ENCODE measurements at places on chromosomes 11 and 22.

DNA sequence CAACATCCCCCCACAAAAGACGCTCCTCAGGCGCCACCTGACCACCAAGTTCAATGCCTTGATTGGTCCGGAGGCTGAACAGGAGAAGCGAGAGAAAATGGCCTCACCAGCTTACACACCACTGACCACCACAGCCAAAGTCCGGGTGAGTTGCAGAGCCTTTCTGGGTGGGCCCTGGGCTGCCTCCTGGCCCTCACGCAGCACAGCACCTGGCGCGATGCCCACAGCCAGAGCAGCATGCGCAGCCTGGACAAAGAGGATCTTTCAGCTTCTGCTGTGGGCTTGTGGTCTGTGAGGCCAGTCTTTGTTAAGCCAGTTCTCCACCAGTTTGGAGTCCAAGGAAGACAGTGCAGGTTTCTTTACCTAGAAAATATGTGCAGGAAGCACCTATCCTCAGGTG lies 21.6 kb downstream of the CYB5R2 start:
- no peak for DNase-seq

DNA sequence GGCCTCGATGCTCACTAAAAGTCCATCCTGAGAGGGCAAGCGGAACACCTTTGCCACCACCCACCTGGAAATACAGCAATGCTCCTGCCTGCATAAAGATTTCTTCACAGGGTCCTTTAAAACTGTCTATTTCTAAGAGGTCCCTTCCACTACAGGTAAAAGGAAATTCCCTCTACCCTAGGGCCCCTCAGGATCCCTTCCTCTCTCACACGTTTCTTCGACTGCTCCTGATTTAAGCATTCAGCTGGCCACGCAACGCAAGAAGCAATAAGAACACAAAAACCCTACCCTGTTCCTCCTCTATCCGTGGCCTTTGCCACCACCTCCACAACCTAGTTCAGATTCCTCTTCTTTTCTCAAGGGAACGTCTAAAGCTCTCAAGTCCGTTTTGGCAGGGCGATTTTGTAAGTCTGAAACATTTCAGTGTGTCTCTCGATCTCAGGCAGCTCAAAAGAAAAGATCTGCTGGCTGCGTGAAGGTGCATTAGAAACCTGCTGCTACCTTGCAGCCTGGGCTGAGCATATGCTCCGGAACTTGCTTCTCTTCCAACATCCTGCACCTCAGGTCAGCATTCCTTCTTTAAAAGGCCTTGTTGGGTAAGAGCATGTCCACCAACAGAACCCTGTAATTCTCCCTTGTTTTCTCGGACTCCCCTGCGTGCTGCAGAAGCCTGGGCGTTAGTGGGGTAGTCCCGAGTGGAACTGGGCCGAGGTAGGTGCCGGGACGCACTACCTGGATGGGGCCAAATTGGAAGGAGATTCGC lies 1.6 kb downstream of the LGR4 start:
- DNase-seq, result no peak

GRCh38 chr11:113628912-113629311 lies 77.2 kb downstream of the TMPRSS5 start:
- no peak for DNase-seq

DNA sequence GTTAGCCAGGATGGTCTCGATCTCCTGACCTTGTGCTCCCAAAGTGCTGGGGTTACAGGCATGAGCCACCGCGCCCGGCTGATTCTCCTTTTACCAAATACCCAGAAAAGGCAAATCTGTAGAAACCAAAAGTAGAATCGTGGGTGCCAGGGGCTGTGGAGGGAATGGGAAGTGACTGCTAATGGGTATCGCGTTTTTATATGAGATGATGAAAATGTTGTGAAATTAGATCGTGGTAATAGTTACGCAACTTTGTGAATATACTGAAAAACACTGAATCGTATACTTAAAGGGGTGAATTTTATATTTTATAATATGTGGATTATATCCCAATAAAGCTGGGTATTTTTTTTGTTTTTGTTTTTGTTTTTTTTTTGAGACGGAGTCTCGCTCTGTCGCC lies 48.2 kb upstream of the CREB3L1 start:
- DNase-seq, result no peak

GRCh38 chr11:80542704-80543103 lies 1101.9 kb upstream of the TENM4 start:
- no peak for DNase-seq

DNA sequence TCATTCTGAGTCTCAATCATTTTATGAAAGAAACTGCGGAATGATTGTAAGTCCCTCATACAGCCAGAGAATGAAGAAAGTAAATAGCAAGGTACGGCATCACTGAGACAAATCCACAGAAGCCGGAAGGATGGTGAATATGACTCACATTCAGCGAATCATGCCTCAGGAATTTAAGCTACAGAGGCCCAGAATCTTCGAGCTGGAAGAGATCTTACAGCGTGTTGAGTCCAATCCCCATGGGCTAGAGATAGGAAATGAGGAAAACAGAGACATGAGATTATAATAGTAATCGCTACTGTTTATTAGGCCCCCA lies 173.2 kb downstream of the KIF18A start:
- DNase-seq, result no peak

DNA sequence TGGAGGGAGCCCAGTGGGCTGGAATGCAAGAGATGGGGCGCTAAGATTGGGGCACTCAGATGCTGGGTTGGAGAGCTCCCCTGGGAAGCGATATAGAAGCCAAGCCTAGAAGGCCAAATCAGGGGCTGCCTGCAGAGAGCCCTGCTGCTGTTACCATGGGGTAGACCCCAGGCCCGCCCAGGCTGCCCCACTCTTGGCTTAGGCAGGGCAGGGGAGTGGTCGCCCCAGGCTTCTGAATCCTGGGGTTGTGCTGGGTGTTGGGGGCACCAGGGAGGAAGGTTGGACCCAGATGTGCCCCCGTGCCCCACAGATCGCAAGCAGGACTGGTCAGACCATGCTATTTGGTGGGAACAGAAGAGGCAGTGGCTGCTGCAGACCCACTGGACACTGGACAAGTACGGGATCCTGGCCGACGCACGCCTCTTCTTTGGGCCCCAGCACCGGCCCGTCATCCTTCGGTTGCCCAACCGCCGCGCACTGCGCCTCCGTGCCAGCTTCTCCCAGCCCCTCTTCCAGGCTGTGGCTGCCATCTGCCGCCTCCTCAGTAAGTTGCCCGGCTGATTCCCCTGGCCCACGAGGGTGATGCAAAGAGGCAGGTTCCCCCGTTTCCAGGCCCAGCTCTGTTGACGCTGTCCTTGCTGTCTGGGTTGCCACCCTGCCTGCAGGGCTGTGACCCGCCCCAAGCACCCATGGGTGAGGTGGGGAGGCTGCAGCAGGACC lies 3.9 kb downstream of the FERMT3 start:
- no peak for DNase-seq

DNA sequence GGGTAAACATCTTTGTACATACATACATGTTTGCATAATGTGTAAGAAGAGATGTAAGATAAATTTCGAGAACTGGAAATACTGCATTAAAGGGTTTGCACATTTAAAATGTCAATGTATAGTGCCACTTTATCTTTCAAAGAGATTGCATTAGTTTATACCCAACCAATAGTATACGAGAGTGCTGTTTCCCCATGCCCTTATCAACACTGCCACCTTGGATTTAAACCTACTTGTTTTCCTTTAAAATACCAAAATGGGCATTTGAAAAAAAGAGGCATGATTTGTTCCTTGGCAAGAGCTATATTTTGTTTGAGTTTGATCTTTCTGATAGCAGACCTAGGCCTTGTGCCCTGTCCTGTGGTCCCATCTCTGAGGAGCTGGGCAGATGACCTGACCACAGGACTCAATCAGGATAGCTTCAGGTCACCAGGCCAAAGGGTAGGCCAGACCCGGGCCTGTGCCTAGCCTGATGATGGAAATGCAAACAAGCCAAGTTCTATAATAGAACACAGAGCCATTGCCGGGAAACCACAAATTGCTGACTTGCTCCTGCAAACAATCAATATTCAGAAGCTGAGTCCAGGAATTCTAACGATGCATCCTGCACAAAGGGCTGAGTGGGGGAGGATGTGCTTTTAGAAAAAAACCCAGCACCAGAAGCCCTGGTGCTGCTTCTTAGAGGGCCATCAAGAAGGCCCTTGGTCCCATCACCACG lies 16.9 kb upstream of the ALG8 start:
- no peak for DNase-seq

- peak; percentile 66 for DNase-seq
These were observed 59.6 kb downstream of the LRRC32 start for GRCh38 chr11:76610871-76611475.

GRCh38 chr11:76623171-76623883 lies 47.2 kb downstream of the LRRC32 start:
- DNase-seq, result peak; percentile 47

DNA sequence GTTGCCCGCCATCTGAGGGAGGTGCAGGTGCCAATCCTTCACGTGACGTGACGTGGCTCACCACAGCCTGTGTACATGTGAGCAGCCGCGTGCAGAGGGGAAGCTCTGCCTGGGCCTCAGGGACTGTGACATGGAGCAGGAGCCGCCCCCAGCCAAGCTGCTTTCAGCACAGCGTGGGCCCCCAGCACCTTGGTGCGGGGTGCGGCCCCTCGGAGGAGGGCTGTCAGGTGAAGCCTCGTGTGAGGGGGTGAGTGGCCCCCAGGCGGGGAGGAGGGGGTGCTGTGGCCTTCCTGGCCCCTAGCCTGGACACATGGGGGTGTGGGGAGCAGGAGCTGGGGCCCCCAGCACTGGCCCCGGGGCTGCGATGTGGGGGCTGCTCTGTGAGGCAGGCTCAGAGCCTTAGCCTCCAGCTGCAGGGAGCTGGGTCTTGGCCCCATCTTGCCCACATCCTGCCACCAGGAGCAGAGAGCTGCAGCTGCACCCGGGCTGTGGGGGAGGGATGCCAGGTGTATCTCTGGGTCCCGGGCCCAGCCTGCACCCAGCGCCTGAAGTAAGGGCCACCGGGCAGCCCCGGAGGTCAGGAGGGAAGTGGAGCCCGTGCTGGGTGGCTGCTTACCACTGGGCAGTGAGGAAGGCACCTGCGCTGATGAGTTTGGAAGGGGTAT lies at the start of gene ADORA2A:
ADORA2A (plus strand) TSS at position 100 of the 665 bp plus-strand sequence. CDS start 5,806 bp downstream, outside the sequence.
- no peak for DNase-seq

GRCh38 chr11:73267906-73268540 lies 4.1 kb upstream of the P2RY6 start:
- peak; percentile 45 for DNase-seq

DNA sequence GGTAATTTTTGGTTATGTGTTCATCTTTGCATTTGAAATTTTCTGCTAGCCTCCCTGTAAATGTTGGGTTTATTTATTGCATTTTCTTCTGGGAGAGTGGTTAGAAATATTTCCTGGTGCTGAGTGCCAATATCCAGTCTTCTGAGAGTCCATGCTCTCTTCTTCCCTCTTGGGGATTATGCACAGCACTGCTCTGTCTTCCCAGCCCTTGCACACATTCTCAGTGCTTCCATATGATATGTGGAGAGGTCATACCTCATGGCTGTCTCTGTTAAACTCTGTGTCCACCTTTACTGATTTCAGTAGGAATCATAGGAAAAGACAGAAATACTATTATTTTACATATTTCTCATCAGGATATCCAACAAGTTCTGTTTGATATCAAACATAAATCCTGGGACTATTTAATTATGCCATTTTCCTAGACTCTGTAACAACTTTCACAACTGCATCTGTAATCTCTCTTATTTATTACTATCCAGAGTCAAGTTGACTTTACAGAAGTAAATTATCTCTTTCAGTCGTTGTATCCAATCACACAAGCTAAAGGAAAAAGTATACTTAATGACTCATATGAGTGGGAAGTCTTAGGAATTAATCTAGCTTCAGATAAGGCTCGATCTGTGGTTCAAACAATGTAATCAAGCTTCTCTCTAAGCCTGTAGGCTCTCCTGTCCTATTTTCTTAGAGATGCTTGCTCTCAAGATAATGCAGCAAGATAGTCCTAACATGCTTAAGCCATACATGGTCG lies 2.7 kb upstream of the NXPE1 start:
- DNase-seq, result no peak

DNA sequence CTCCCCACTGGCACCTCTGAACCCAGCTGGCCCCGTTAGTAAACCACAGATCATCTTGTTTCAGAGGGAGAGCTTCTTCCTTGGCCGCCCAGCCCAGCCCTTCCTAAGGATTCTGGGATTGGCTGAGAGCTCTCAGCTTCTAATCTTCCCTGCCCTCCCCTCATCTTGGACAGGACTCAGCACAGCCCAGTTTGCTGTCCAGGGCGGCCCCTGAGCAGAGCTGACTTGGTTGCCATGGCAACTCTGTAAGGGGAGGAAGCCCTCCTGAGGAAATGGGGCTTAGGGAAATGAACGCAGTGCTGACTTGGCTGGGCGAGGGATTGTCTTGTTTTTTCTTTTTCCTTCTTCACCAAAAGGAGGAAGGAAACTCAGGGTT lies 4.6 kb downstream of the APOL4 start:
- peak; percentile 83 for DNase-seq

DNA sequence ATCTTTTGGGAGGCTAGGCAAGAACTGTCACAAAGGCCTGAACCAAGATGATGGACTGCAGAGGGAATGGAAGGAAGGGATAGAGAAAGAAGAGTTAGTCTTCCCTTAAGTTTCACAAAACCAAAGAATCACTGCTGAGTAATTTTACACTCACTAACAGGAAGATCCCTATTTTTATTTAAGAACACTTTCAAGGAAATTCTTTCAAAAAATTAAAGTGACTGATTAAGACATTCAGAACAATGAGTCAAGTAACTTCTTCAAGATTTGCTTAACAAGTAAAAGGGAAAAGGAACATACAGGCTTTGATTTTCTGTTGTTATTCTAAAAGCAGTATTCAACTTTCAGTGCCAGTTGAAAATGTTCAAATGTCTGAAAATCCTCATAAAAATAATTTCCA lies 3.1 kb downstream of the PITPNB start:
- no peak for DNase-seq

- no peak for DNase-seq
These were observed 2.4 kb upstream of the MN1 start for GRCh38 chr22:27803841-27804415.
